ENCODE measurements at places on chromosomes 3 and 15.
A peak's percentile ranks its signal among the peaks of the same experiment; 100 is the strongest.

GRCh38 chr3:99747915-99748314, 69.7 kb upstream of the CMSS1 start:
- no peak for DNase-seq

DNA sequence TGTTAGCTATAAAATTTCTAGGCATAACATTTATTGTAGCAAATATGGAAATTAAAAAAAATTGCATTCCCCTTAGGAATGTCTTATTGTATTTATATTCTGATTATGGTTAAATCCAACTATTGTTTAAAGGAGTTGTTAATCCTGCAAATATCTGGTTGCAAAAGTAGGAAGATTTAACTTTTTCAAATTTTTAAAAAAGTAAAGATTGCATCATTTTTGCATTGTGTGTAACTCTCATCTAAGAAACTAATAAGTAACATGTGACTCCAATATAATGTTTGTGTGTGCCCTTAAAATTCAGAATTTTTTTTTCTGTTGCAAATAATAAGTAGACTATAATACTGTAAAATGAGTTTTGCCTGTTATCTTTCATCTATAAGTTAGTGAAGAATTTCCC, 204.1 kb upstream of the DPH6 start:
- DNase-seq = no peak

DNA sequence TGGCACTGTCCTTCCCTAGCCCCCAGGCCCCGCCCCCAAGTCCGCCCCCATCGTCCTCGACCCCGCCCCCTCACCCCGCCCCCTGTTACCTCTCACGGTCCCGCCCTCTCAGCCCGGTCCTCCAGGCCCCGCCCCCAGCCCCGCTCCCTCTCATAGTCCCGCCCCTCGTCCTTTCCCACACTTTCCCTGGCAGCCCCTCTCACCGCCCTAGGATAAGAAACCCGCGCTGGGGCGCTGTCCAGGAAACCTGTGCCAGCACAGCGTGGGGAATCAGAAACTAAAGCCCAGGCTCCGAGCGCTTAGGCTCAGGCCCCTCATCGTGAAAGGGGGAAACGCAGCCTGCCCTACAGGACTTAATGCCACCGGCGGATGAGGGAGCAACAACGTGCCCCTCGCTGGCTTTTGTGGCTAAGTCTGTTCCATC, 20.9 kb downstream of the TRPM1 start:
- peak; percentile 66 for DNase-seq

GRCh38 chr3:170267793-170268192, 45.6 kb downstream of the PRKCI start:
- no peak for DNase-seq

DNA sequence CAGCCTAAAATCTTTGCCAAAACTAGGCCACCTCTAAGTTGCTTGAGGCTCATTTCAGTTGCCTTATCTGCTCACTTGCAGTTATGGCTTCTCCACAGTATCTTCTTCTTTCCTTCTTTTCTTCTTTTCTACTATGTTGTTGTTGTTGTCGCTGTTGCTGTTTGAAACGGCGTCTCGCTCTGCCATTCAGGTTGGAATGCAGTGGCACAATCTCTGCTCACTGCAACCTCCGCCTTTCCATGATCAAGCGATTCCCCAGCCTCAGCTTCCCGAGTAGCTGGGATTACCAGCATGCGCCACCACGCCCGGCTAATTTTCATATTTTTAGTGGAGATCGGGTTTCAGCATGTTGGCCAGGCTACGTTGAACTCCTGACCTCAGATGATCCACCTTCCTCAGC, 210.8 kb upstream of the NR2F2 start:
- no peak for DNase-seq

GRCh38 chr15:90483012-90483307, 46.8 kb upstream of the CRTC3 start:
- no peak for DNase-seq

GRCh38 chr15:76152197-76152596, 92.4 kb downstream of the TMEM266 start:
- DNase-seq = no peak

- no peak for DNase-seq
These were observed 172.0 kb downstream of the UNC13C start for GRCh38 chr15:54150255-54150654.

DNA sequence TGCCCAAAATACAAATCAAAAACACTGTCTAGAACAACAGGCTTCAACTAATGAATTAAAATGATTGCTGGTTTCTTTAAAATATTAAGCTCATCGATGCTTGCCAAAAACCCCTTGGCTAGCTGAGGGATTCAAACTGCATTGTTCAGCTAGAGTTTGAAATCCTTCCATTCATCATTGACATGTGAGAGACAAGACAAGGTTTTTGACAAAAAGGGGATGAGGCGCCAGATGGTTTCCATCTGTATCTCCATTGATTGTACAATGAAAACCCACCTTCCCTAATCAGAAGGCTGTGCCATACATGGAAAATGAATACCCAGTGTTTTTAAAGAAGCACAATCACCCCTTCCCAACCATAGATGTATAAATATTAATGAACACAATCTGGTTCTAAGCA, 67.8 kb downstream of the THRB start:
- DNase-seq = no peak

GRCh38 chr3:196525141-196525540, 10.0 kb upstream of the SMCO1 start:
- DNase-seq = no peak

DNA sequence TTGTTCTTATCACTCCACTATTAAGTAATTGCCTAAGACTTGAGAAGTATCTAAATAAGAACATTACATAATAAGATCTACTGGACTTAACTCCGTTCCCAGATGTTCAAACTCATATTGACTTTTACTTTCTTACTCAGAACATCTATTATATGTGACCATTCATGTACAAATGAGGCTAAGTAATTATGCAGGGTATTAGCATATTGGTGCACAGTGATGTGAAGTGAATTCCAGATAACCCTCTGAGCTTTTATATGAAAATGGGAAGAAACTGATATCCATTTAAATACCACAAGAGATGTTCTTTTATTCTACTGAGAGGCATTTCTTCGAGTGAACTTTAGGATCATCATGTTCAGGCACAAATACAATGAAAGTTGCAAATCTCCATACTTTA, 135.7 kb downstream of the ZPLD1 start:
- no peak for DNase-seq

GRCh38 chr3:108378153-108378951, 82.0 kb downstream of the HHLA2 start:
- no peak for DNase-seq

DNA sequence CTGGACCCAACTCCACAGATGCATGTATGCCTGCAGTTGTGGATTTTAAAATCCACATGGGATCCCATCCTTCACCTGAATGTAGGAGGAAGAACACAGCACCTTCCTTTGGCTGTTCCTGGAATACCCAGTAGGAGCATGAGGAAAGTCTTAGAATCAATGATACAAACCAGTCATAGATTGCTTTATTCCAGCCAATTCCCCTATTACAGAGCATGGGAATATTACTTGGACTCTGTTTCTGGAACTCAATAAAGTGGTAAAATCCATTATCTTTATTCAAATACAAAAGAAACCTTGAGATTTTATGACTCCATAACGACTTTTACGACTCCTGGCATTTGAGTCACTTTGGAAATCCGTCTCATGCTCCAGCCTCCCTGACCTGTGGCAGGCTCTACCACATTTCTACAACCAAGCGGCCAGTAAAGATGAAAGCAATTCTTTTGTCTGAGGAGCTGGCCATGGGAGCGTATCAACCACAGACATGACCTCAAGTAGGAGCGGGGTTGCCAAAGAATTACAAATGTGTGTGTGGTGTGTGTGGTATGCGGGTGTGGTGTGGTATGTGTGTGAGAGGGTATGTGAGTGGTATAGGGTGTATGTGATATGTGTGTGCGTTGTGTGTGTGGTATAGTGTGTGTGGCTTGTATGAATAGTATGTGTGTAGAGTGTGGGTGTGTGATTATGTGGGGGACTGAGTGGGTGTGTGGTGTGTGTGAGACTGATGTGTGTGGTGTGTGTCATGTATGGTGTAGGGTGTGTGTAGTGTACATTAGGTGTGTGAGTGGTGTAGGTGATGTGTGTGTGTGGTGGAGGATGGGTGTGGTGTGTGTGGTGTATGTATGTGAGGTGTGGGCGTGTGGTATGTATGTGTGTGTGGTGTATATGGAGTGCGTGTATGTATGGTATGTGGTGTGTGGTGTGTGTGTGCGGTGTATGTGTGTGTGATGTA, 40.0 kb downstream of the ARRDC4 start:
- no peak for DNase-seq

- no peak for DNase-seq
These were observed 157.9 kb downstream of the CHL1 start for GRCh38 chr3:354432-354831.

- DNase-seq = no peak
These were observed 511.0 kb upstream of the ALCAM start for GRCh38 chr3:104855702-104856101.

DNA sequence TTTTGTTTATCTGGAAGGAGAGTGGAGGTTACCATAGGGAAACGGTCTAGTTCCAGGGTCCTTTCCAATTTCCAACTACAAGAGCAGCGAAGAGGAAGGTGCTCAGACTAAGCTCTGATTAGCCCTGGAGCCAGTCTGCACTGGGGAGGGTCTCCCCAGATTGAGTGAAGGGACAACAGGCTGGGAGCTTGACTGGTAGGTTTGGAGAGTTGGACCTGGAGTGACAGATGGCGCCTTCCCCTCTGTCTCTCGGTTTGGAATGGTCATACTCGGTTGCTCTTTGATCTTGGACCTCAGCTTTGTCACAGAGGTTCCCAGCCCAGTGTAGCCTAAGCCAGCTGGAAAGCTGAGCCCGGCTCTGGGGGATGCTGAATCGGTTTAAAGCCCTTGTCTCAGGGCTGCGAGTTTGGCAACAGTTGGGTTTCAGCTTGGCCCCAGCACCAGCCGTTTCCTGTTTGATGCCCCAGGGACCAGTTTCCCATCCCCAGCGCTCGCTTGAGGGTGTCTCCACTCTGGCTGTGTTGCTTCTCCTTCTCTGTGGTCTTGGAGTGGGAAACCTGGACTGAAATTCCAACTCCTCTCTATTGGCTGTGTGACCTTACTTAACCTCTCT, 53.1 kb upstream of the ULK4 start:
- peak; percentile 67 for DNase-seq

DNA sequence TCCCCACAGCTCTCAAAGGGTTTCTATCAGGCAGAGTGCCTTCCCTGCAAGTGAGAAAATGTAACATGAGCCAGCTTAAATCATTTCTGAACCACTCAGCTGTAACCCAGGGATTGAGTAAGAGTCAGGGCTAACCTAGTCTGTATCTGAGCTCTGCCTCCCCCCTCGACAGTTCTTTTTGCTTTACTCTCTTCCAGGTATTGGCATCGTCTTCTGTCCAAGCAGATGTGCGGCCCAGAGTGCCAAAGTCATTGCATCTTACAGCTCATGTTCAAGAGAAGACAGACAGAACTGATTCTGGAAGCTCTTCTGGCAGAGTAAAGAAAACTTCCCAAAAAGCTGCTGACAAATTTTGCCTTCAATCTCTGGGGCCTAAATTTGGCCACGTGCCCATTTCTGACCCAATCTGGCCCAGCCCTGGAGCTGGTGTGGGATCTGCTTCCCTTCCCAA, 74.8 kb downstream of the ABHD5 start:
- no peak for DNase-seq

GRCh38 chr15:40037721-40038120, 1.3 kb downstream of the SRP14 start:
- DNase-seq = no peak

GRCh38 chr3:193016437-193016901, 98.8 kb upstream of the MB21D2 start:
- DNase-seq = peak; percentile 43

GRCh38 chr3:57594576-57594975, 2.6 kb downstream of the ARF4 start:
- no peak for DNase-seq

- DNase-seq = no peak
These were observed 157.3 kb downstream of the EPHB1 start for GRCh38 chr3:134952371-134952770.

- DNase-seq = no peak
These were observed 249.5 kb upstream of the IL12A start for GRCh38 chr3:159739166-159739565.

- DNase-seq = no peak
These were observed 133.0 kb upstream of the NR2E3 start for GRCh38 chr15:71677352-71677751.

- DNase-seq = no peak
These were observed 13.6 kb upstream of the RBMS3 start for GRCh38 chr3:29267226-29267625.

DNA sequence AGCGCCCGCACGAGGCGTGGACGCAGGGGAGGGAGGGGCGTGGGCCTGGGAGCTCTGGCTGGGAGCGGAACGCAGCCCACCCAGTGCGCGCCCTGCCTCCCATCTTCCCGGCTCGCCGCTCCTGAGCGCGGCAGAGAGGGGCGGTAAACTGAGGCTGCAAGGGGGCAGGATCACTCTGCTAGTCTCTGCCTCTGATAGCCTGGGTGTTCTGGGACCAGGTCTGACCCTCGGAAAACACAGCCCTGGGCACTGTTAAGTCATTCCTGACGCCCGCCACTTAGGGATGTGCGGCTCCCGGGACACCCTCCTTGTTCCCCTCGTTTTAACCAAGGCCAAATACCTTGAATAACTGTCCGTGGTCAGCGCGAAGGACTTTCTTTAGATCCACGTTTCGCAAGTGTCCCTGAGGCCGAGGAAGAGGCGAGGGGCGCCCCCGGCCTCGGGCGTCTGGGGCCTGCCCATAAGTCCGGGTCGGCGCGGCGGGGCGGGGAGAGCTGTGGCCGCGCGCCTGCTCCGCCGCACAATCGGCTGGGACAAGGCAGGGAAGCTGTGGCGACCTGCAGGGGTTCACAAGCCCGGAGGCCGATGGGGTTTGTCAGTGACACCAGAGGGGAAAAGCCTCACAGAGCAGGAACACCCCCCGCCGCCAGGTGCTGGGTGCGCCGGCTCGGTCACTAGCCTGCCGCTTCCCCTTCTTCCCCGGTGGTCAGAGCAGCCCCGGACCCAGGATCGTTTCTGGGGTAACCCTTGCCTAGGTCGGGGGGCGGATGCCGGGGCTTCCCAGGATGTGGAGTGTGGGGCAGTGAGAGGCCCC, 1.5 kb downstream of the ITPKA start:
- DNase-seq = no peak

- DNase-seq = no peak
These were observed 939.4 kb downstream of the MCTP2 start for GRCh38 chr15:95170561-95171380.

- DNase-seq = no peak
These were observed 174.8 kb downstream of the CHDH start for GRCh38 chr3:53671192-53671960.

DNA sequence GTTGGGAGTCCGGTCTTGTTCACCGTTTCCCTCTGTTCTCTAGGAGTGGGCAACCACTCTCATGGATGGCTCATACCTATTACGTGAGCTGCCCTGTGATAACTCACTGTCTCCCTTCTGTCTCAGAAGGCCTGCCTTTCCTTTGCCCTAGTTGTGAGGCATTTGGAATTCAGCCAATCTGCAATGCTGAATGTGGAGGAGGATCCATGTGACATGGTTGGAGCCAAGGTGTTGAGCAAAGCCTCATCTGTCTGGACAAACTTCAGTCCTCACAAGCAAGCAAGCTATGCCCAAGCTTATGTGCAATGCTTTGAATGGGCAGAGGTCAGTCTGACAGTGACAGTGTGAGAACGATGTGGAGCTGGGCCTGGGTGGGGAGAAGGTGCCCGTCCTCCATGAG, 37.8 kb upstream of the ATP10A start:
- DNase-seq = no peak

- no peak for DNase-seq
These were observed 101.4 kb downstream of the LMLN start for GRCh38 chr3:198061119-198062067.

GRCh38 chr3:128727996-128728395, 2.0 kb downstream of the RAB7A start:
- no peak for DNase-seq

- no peak for DNase-seq
These were observed 59.9 kb downstream of the LRRFIP2 start for GRCh38 chr3:37114251-37115145.
